ENCODE measurements at places on chromosomes 16 and 17.

DNA sequence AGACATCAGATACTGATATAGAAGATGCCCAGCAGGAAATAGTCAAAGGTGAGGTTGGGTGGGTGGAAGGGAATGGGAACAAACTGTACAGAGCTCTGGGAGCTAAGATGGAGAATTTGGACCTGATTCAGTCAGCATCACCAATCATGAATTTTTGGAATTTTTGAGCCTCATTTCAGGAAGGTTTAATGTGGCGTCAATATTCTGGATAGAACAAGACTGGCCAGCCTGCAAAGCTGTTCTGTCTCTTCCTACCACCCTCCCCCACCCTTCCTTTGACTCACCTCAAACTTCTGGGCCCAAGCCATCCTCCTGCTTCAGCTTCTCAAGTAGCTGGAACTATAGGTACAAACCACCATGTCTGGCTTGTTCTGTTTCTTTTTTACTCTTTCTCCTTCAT, 32.6 kb downstream of the CTCF start:
- peak; percentile 30 for DNase-seq
- no peaks in the 10 kb centered on the region for H3K27me3 ChIP-seq
- H3K4me1 ChIP-seq: peaks cover 3% of the 10 kb centered on the region
- H3K4me3 ChIP-seq: no peak overlapping the region

DNA sequence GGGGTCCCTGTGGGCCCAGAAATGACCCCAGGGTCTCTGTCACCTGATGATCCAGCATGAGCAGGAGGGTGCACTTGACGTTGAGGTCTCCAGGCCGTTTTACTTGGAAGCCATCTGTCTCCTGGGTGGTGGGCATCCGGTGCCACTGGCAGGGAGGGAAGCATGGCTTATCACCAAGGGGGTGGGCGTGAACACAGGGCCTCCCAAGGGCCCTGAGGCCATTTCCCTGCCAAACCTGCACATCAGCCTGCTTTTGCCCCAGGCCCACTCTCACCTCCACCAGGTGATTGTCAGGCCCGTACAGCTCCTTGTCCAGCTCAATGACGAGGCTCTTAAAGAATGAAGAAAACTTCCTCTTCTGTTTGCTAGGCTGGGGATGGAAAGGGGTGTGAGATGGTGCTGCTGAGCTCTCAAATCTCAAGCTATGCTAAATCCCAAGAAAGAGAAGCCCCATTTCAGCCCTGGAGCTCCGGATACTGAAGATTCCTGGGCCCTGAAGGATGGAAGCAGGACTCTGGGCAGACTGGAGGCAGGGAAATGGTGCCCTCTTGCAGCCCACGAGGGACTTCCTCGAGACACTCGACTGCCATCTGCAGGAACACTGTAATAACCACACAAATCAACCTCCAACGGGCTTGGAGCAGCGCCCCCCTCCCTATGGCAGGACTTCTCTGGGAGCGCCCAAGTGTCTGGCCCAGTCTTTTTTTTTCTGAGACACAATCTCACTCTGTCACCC, 7.1 kb upstream of the FTSJ3 start:
- DNase-seq: peak; percentile 59
- peaks cover 76% of the 10 kb centered on the region for H3K36me3 ChIP-seq
- H3K27ac ChIP-seq: no peak overlapping the region
- peaks cover 36% of the 10 kb centered on the region for H3K4me1 ChIP-seq
- no peak overlapping the region for H3K4me3 ChIP-seq

GRCh38 chr17:9408381-9408780, 167.2 kb downstream of the STX8 start:
- DNase-seq: no peak
- no peak overlapping the region for H3K4me3 ChIP-seq

DNA sequence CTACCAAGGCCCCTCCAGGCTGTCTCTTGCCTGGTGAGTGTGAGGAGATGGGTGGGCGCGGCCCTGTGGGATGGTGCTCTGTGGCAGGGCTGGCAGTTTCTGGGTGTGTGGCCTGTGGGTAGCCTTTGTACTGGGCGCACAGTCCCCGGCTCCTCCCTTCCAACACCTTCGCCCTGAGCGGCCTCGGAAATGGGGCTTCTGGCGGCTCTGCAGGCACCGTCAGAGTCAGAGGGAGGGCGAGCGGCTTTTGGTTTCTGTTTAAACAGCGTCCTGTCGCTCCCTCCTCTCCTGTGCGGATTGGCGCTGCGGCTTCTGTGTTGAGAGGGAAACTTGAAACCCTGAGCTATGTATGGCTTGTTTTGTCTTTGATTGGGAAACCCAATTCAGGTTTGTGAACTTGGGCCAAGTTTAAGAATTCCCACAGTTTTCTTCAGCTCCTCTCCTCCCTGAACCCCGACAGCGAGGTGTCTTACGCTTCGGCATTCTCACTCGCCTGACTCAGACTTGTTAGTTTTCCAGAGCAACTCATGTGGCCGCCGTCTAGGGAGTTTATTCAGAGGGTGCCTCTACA, 8.3 kb upstream of the ZNF750 start:
- no peak overlapping the region for H3K4me3 ChIP-seq
- peaks cover 11% of the 10 kb centered on the region for H3K4me1 ChIP-seq
- peak overlapping the region; percentile 81 for H3K27ac ChIP-seq
- H3K36me3 ChIP-seq: no peaks in the 10 kb centered on the region
- DNase-seq: peak; percentile 84

DNA sequence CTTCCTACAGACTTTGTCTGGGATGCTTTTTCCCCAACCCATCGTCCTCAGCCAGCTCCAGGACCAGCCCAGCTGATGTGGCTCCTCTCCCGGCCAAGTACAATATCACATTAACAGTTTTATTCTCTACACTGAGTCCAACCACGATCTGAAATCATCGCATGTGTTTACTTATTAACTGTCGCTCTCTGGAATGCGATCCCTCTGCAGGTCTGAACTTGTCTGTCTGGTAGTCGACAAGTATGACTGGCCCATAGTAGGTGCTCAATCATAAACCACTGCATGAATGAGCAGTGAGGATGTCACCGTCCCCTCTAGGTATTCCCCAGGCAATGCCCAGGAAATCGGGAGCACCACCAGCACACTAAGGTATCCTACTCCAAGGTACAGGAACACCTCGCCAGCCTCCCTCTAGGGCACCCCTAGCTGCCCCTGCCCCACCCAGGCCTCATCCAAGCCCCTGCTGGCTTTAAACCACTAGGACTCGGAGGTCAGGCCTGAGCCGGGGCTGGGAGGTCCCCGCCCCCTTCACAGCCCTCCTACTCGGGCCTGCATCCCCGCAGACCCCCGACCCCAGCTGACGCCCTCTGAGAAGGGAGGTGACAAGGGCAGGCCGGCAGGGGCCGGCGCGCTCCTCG, 27.7 kb downstream of the RTN4RL1 start:
- peaks cover 35% of the 10 kb centered on the region for H3K4me1 ChIP-seq
- no peak for DNase-seq
- H3K27me3 ChIP-seq: no peaks in the 10 kb centered on the region
- peak overlapping the region; percentile 45 for H3K27ac ChIP-seq
- H3K4me3 ChIP-seq: peak overlapping the region; percentile 61
- H3K36me3 ChIP-seq: no peaks in the 10 kb centered on the region

DNA sequence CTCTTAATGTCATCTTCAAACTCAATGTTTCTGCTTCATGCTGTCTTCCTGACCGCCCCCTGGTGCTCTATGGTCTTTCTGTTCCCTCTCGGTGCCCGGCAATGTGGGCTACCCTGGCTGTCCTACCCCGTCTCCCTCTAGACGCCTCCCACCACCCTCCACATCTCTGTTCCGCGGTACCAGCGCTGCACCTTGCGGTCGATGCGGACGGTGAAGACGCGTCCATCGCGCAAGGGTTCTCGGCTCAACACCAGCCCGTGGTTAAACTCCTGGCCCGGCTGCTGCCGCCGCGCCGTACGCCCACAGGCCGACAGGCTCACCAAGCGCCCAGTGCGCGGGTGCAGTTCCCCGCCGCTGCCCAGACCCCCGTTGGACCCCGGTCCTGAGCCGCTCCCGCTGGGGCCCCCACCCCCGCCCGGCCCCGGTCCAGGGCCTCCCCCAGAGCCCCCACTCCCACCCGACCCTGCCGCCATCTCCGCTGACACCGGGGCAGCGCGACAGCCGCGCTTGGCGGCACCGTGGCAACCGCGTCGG, at the start of gene NEURL4:
NEURL4 (minus strand) TSS at position 496 of the 534 bp plus-strand sequence; CDS start at position 473, 23 bp downstream.
- H3K36me3 ChIP-seq: no peaks in the 10 kb centered on the region
- peak within 1 kb of the TSS; percentile 93 for H3K27ac ChIP-seq
- H3K27me3 ChIP-seq: no peaks in the 10 kb centered on the region
- peaks cover 15% of the 10 kb centered on the region for H3K4me1 ChIP-seq
- peak within 1 kb of the TSS; percentile 95 for H3K4me3 ChIP-seq

DNA sequence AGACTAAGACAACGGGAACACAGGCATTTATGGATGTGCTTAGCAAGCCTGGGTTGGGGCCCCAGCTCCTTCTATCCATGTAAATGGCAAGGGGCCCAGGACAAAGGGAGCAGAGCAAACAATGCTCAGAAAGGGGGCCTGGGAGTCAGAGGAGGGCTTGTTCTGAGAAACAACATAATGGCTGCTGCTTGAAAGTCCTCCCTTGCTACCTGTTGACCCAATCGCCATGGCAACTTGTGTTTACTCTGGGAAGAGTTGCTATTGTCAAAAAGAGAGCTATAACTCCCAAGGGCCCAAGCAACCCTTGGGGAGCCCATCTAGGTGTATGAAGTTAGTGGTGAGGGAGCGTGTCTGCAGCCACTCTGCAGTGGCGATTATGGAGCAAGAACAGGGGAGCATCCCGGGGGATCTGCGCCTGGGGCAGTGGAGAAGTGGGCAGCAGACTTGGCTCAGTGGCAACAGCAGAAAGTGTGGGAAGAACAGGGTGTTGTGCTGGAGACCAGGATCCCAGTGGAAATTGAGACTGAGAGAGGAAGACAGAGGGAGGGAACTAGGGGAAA, 118.7 kb upstream of the NLRP1 start:
- no peak overlapping the region for H3K4me3 ChIP-seq
- no peak overlapping the region for H3K27ac ChIP-seq
- H3K27me3 ChIP-seq: no peaks in the 10 kb centered on the region

- peak overlapping the region; percentile 78 for H3K27ac ChIP-seq
- H3K36me3 ChIP-seq: no peaks in the 10 kb centered on the region
- no peaks in the 10 kb centered on the region for H3K27me3 ChIP-seq
- no peak for DNase-seq
- no peak overlapping the region for H3K4me3 ChIP-seq
Observed at GRCh38 chr17:35775583-35775982, 14.9 kb downstream of the C17orf50 start.

- no peak for DNase-seq
- H3K27ac ChIP-seq: no peak overlapping the region
- H3K4me3 ChIP-seq: no peak overlapping the region
- no peaks in the 10 kb centered on the region for H3K4me1 ChIP-seq
Observed at GRCh38 chr16:76976101-76976500, 214.9 kb upstream of the MON1B start.

- H3K27ac ChIP-seq: no peak overlapping the region
- H3K4me1 ChIP-seq: peaks cover 7% of the 10 kb centered on the region
- no peaks in the 10 kb centered on the region for H3K36me3 ChIP-seq
- no peak overlapping the region for H3K4me3 ChIP-seq
Observed at GRCh38 chr17:31544186-31544585, 152.7 kb downstream of the RAB11FIP4 start.

DNA sequence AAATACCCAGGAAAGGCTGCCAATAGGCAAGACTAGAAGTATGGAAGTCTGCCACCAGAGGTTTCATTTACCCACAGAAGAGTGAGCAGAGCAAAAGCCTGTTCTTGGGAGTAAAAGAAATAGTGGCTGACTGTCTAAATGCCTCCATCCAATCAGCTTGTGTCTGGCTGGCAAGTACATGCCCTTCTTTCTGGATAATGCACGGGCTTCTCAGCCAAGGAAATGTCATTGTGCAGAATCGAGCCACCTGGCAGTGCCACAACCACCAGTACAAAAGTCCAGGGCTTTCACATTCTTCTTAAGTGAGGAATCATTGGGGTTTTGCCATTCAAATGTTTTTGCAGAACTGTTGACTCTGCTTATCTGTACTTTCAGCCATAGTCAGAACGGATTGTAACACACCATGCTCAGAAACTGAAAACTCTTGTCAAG, 10.1 kb upstream of the ERCC4 start:
- peak; percentile 25 for DNase-seq
- no peaks in the 10 kb centered on the region for H3K36me3 ChIP-seq
- H3K27me3 ChIP-seq: no peaks in the 10 kb centered on the region
- H3K4me3 ChIP-seq: no peak overlapping the region
- H3K4me1 ChIP-seq: no peaks in the 10 kb centered on the region
- peak overlapping the region; percentile 15 for H3K27ac ChIP-seq

GRCh38 chr16:31141489-31142108, 6.1 kb upstream of the PRSS8 start:
- DNase-seq: peak; percentile 74
- no peak overlapping the region for H3K4me3 ChIP-seq
- H3K36me3 ChIP-seq: no peaks in the 10 kb centered on the region
- peak overlapping the region; percentile 90 for H3K27ac ChIP-seq
- no peaks in the 10 kb centered on the region for H3K27me3 ChIP-seq

DNA sequence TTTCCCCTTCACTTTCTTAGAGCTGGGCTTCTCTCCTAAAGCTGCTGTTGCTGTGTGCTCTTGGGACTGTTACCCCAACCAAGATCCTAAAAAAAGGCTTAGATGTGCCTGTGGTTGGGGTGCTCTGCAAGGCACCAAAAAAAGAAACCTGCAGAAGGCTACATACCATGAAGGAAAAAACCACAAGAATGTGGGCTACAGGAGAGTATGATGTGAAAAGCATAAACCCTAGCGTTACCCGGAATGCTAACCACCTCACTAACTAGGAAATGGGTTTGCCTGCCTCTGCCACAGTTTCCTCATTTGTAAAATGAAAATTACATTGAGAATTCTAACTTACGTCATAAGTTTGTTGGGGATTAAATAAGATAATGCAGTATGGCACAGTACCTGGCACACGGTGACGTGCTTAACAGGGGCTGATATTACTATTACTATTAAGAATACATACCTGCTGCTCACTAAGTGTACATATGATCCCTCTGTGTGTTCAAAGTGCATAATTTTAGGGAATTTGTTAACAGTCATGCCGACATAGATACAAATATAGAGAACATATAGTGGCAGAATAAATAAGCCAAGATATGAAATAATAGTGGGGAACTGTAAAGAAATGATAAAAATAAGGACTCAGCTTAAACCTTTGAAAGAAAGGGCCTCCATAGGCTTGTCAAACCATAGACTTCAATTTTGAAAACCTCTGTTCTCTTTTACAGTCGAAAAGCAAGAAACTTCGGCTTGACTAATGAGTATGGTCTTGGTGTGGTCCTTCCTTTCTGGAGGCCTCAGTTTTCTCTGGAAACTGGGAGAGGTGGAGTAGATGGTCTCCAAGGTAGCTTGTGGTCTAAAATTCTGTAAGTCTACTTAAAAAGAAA, 177.8 kb upstream of the TBX2 start:
- peaks cover 44% of the 10 kb centered on the region for H3K4me1 ChIP-seq
- no peaks in the 10 kb centered on the region for H3K36me3 ChIP-seq
- no peak overlapping the region for H3K4me3 ChIP-seq
- peak overlapping the region; percentile 64 for H3K27ac ChIP-seq

- H3K4me3 ChIP-seq: no peak overlapping the region
- H3K36me3 ChIP-seq: no peaks in the 10 kb centered on the region
- no peak for DNase-seq
- H3K27ac ChIP-seq: no peak overlapping the region
- H3K27me3 ChIP-seq: no peaks in the 10 kb centered on the region
Observed at GRCh38 chr17:80829166-80829813, 162.4 kb upstream of the CHMP6 start.

GRCh38 chr16:17225541-17225940, 245.2 kb downstream of the XYLT1 start:
- H3K36me3 ChIP-seq: no peaks in the 10 kb centered on the region
- H3K4me3 ChIP-seq: no peak overlapping the region
- H3K4me1 ChIP-seq: peaks cover 9% of the 10 kb centered on the region
- H3K27ac ChIP-seq: no peak overlapping the region
- no peaks in the 10 kb centered on the region for H3K27me3 ChIP-seq
